Stimulated activated CD4-positive, alpha-beta T cell treated with anti-CD3 and anti-CD28 coated beads, Interleukin-2, amount 100 ng/mL, for 24 hours (primary cell): ENCODE measurements at places on chromosomes 16 and 17.

DNA sequence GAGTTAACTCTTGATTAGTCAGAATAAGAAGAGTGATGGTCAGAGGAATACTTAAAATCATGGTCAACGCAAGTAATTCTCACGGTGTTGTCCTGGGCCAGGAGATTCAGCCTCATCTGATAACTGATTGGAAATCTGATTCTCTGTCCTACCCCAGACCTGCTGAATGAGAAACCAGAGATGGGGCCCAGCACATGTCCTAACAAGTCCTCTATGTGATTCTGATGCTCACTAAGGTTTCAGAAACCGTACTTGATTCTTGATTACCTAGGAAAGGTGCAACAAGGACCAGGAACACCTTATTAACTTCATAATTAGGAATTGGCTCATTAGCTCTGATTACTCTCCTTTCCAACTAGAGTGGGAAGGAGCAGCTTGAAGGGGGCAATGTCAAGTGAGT lies 44.5 kb downstream of the ANKFY1 start:
- DNase-seq: no peak

GRCh38 chr16:74868501-74868900 lies 93.9 kb upstream of the FA2H start:
- no peak for DNase-seq

DNA sequence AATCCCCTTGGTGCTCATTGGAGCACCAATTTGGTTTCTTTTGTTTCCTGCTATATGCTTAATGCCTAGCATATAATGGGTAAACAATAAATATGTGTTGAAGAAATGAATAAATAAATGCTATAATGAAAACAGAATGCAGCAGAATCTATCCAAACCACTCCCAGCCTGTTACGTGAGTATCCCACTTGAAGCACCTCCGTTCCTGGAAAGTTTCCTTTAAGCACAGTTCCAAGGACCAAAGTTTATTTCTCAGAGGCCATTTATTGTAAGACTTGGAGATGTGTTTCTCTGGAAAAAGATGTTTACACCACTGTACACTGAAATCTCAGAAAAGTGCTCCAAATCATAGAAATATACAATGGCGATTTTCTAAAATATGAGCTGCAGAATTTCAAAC lies 187.0 kb downstream of the SOX9 start:
- no peak for DNase-seq

DNA sequence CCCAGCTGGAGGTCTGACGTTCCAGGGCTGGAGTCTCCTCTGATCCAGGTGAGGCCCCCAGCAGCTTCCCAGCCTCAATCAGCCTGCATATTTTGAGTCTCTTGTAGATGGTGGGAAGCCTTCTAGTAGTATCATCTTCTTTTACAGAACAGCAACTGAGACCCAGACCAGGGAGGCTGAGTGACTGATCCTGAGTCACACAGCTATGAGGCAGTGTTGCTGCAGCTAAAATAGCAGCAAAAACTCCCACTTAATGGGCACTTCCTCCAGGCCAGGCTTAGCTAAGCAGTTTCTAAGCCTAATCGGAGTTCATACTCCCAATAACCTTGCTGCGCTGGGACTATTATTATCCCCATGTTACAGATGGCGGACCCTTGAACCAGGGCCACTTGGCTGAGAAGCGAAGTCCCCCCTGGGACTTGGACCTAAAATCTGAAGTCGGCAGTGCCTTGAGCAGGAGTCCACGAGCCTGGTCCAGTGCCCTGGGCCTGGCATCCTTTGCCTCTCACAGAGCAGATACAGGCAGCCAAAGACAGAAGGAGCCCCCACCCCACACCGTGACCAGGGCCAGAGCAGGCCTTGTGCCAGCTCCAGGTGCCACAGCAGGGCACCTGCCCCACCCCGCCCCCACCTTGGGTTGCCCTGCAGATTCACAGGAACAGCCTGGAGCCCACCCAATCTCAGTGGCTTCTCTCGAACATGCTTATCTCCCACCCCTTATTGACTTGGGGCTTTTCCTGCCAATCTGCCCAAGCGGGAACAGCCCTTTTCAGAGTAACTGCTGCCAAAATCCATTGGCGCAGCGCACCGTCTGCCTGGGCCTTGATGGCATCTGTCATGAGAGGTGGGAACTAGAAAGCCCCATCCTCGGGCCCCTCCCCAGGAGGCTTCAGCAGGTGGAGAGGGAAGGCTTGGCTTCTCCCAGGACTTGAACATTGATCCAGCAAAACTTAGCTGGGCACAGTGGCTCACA lies 65.1 kb downstream of the SOCS1 start:
- no peak for DNase-seq

DNA sequence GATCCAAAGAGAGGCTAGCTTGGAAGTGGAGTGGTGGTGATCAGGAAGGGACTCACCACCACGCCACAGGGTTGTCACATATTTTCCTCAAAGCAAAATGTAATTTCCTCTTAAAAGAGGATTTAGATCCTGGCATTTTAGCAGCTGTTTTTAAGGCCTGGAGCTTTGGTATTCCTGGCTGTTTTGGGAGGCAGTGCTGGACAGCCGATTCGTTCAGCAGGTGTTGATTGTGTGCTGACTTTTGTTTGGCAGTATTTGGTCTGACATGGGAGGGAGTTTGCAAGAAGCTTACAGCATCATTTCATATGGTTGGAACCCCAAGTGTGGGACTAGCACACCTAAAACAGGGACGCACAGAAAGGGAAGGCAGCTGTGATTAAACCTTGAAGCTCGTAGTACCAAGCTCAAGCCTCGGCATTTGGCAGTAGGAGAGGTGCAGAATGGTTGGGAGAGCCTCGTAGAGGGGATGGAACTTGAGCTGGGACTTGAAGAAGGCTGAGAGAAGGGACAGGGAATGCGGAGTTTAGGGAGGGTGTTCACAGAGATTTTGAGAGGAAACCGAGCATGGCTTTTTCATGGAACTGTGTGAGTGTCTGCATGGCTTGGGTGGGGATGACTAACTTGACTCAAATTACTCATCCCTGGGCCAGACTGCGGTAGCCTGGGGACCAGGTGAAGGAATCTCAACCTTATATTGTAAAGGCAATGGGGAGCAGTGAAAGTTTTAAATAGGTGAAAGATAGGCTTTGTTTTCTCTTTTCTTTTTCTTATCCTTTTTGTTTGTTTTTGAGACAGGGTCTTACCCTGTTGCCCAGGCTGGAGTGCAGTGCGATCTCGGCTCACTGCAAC lies 52.3 kb downstream of the RPTOR start:
- DNase-seq: peak; percentile 31
